Body of pancreas (tissue), 4 donors: ENCODE measurements at places on chromosomes 13 and 19. TPM values are rescaled to one million over a fixed set of nuclear protein-coding genes. Genes with fewer than 3 reads are reported as not detected.
A peak's percentile ranks its signal among the peaks of the same experiment; 100 is the strongest.

- H3K4me1 ChIP-seq, result no peaks in the 10 kb centered on the region
- H3K27me3 ChIP-seq, result no peaks in the 10 kb centered on the region
- H3K27ac ChIP-seq, result no peak overlapping the region
- no peak for DNase-seq
- no peaks in the 10 kb centered on the region for H3K36me3 ChIP-seq
- H3K4me3 ChIP-seq, result no peak overlapping the region
Observed at GRCh38 chr13:93552596-93552995, 326.0 kb downstream of the GPC6 start.

- H3K36me3 ChIP-seq, result no peaks in the 10 kb centered on the region
- no peaks in the 10 kb centered on the region for H3K4me1 ChIP-seq
- H3K27me3 ChIP-seq, result no peaks in the 10 kb centered on the region
- no peak for DNase-seq
Observed at GRCh38 chr13:102881819-102882686, 36.2 kb downstream of the ERCC5 start.

GRCh38 chr13:49998714-49999624 is 2.1 kb downstream of the TRIM13 start:
- no peak overlapping the region for H3K4me3 ChIP-seq
- H3K27ac ChIP-seq, result no peak overlapping the region
- H3K27me3 ChIP-seq, result no peaks in the 10 kb centered on the region
- no peaks in the 10 kb centered on the region for H3K36me3 ChIP-seq

DNA sequence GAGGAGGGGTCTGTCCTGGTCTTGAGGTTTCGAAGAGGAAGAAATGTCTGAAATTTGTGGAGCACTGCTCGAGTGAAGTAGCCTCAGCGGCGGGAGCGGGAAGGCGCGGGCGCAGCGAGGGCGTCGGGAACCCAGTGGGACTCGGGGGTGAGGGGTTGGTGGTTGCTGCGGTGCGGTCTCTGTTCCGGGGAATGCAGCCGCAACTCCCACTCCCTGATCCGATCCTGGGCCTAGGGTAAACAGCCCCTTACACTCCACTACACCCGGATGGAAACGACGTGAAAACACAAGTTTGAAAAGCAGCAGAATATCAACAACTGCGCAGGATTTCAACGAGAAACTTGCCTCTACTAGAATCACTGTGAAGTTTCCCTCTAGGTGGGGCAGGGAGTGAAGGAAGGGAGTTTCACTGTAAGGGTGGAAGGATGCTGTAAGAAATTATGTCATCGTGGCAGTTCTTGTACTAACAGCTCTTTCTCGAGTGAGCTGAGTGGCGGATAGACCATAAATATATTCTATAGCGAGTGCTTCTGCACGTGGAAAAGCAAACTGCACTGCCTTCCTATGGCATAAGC is 2.0 kb upstream of the KLF12 start:
- H3K27ac ChIP-seq, result peak overlapping the region; percentile 91
- H3K4me3 ChIP-seq, result no peak overlapping the region
- peaks cover 28% of the 10 kb centered on the region for H3K4me1 ChIP-seq
- no peaks in the 10 kb centered on the region for H3K36me3 ChIP-seq

The ATXN8OS gene
- total RNA-seq, result not detected

DNA sequence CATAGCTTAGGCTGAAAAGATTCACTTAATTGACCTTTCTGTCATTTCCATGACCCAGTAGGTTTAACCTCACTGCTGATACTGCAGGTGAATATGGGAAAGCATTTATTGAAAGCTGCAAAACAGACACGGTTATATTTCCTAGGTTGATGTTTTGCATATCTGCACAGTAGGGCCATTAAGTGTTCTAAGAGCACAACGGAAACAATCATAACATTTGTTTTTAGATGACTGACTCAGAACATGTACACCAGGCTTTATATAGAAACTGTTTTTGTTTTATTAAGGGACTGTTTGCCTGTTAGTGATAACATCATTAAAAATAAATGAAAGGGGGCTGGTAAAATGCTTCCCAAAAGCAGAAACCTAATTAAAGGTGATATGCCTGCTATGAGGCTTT is 367.8 kb downstream of the DACH1 start:
- no peak overlapping the region for H3K4me3 ChIP-seq
- H3K27me3 ChIP-seq, result no peaks in the 10 kb centered on the region
- DNase-seq, result no peak
- no peak overlapping the region for H3K27ac ChIP-seq
- no peaks in the 10 kb centered on the region for H3K36me3 ChIP-seq
- no peaks in the 10 kb centered on the region for H3K4me1 ChIP-seq

DNA sequence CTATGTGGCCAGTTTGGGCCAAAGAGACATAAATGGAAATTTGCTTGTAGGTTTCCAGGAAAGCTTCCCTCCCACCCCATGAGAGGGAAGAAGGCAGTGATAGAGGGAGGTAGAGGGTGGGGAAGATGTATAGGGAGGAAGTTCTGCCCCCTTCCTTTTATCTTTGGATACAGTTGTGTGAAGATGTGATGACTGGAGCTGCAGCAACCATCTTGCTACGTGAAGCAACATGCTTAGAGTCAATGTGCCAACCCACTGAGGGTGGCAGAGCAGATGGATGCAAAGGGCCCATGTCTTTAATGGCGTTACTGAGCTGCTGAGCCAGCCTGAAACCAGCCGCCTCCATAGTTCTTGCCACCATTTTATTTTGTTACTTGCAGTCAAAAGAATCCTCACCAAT is 10.7 kb downstream of the VSIG10L start:
- no peak overlapping the region for H3K4me3 ChIP-seq
- no peaks in the 10 kb centered on the region for H3K36me3 ChIP-seq
- H3K27ac ChIP-seq, result no peak overlapping the region
- no peaks in the 10 kb centered on the region for H3K27me3 ChIP-seq
- peaks cover 8% of the 10 kb centered on the region for H3K4me1 ChIP-seq

The FAM216B gene
- under 0.01 TPM for total RNA-seq

DNA sequence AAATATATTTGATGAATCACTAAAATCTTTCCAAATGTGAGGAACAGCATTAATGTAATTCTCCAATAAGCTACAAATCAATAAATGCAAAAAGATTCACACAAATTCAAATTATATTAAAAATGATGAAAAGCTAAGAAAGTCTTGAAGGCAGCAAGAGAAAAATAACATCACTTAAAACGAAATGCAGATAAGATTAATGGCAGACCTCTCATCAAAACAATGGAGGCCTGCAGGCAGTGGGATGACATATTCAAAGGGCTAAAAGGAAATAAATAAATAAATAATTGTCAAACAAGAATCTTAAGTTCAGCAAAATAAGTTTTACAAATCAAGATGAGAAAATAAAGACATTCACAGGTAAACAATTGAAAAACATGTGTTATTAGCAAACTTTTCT is 952.1 kb downstream of the SLITRK6 start:
- no peak for DNase-seq
- no peak overlapping the region for H3K27ac ChIP-seq
- no peaks in the 10 kb centered on the region for H3K36me3 ChIP-seq
- no peaks in the 10 kb centered on the region for H3K27me3 ChIP-seq

DNA sequence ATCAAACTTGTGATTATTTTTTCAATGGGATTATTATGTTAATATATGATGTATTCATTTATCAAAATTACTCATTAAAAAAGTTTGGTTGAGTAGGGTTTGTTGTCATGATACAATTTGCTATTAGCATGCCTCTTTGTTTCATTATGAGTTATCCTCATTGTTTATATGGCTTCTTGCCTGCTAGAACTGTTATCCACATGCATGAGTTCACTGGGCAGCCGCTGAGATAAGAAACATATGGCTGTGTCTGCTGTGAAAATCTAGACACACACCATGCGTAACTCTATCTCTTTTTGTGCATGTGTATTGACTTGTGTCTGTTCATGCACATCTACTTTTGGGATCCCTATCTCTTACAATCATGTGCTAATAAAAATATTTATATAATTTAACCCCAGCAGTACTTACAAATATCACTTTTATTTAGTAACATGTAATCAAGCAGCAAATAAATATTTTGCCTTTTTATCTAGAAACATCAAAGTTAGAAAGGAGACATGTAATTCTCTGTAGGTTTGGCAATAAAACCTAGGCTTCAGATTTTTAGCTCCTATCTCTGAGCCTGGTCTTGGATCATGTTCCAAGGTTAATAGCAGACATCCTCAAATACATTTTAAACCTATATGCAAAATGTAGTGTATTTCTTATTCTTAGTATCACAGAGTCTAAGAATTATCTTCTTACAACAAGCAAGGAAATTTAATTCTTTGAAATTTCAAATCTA is 11.2 kb upstream of the KLF12 start:
- no peaks in the 10 kb centered on the region for H3K36me3 ChIP-seq
- no peak for DNase-seq
- no peak overlapping the region for H3K4me3 ChIP-seq

The UBE2L5 gene
- not detected for total RNA-seq

GRCh38 chr19:45801603-45802175 is 9.0 kb upstream of the DMWD start:
- no peak overlapping the region for H3K27ac ChIP-seq
- no peaks in the 10 kb centered on the region for H3K27me3 ChIP-seq
- peaks cover 6% of the 10 kb centered on the region for H3K4me1 ChIP-seq
- H3K36me3 ChIP-seq, result no peaks in the 10 kb centered on the region
- no peak for DNase-seq
